Kidney glomerular epithelial cell (primary cell): ENCODE measurements at places on chromosomes 3 and 15.
A peak's percentile ranks its signal among the peaks of the same experiment; 100 is the strongest.

GRCh38 chr15:41977757-41978383, 5.5 kb upstream of the EHD4 start:
- no peak for DNase-seq

DNA sequence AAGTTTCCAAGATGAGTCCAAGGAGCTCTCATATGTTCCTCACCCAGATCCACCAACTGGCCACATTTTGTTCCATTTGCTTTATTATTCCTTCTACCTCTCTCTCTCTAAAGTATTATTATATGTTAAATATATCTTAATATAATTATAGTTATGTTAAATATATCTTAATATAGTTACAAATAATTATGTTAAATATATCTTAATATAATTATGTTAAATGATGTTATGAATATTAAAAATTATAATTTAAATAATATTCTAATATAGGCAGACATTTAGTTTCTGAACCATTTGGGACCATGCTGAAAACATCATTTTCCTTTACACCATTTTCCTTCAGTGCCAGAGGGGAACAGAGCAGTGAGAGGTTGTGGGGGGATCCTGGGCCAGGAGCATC, 50.0 kb upstream of the MEX3B start:
- DNase-seq: no peak

GRCh38 chr15:82585072-82585471, 44.8 kb upstream of the RPS17 start:
- DNase-seq: peak; percentile 11

GRCh38 chr3:43998370-43998835, 243.3 kb upstream of the TOPAZ1 start:
- DNase-seq: peak; percentile 8

DNA sequence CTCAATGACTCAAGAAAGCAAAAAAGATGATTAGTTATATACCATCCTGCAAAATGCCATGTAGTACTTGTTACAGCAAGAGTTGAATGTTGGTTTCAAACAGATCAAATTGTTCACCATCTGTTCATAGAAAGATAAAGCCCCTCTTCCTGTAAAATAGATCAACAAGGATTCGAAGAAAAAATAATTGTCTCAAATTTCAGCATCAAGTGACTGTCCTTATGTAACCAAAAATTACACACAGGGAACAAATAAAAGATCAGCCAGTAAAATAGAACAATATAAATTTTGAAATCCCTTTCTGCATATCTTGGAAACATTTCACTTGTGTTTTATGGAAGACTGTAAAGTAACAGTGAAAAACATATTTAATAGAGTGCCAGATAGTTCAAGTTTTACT, 165.1 kb upstream of the STAC start:
- no peak for DNase-seq

DNA sequence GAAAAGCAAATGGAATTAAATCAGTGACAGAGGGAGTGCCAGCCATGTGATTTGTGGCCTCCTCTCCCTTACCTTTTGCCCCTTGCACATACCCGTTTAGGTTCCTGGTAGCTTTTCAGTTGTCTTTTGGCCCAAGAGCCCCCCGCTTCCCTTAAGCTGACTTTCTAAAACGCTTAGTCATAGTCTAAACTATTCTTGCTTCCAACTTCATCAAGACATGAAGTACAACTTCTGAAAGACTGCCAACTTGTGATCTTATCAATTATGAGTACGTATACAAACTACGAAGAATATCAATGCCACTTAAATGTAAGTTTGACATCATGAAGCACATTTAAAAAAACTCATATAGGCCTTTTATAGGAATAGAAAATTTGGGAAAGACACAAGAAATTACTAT, 61.9 kb downstream of the EIF3J start:
- no peak for DNase-seq

DNA sequence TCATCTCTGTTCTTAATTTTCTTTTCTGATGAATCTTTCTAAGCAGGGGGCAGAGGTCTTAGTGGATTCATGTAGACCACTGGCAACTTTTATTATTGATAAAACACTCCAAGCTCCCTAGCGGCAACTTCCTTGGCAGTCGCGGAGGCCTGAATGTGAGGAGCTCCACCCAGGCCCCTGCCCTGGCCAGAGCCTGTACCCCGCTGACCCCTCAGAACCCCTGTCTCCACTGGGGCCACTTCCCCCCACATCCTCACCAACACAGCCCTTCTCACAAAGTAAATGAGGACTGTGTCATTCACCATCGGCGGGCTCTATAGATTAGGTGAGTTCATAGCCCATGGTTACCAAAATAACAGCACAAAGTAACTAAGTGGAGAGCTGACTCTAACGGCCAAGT, 111.6 kb downstream of the TPRA1 start:
- DNase-seq: no peak

- no peak for DNase-seq
These were observed 1030.8 kb upstream of the CFAP20DC start for GRCh38 chr3:60080648-60081047.

- no peak for DNase-seq
These were observed 101.3 kb upstream of the ATP11B start for GRCh38 chr3:182692021-182692420.

DNA sequence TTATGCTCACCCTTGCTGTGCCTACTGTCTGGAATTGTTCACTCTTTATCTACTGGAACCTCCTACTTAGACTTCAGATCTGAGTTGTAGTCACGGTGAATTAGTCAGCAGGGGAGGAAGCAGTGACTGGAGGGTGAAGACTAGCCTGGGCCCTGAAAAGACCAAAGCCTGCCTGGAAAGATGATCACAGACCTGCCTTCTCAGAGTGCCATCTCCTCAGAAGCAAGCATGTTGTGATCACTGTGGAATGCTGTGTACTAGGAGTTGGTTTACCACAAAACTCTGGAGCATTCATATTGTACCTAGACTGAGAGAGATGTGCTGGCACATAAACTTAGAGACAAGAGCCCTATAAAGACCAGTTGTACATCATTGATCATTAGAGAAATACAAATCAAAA, 100.7 kb upstream of the SCN10A start:
- peak; percentile 6 for DNase-seq

DNA sequence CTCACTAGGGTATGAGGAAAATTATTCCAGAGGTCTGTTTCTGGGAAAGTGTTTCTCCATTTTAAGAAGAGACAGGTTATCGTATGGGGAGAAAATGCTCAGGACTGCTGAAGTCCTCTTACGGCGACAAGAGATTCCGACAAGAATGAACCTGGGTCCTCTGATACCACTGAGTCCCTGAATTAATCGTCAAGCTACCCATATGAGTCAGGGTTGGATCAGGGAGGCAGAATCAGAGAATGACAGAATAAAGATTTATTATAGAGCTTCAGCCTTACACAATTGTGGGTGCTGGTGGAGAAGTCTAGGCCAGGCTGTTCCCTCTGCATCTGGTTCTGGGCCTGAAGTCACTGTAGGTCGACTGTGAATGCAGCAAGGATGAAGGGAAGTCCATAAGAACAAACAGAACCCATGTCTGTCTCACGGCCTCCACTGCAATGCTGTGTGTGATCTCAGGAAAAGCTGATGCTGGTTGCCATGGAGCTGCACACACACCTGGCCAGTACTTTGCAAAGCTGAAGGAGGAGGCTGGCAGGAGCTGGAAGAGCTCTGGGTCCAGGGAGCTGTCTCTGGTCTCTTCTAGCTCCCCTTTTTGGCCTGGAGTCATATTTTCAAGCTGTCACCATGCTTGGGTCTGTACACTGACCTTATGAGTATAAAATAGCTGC, 83.9 kb downstream of the HHLA2 start:
- no peak for DNase-seq

DNA sequence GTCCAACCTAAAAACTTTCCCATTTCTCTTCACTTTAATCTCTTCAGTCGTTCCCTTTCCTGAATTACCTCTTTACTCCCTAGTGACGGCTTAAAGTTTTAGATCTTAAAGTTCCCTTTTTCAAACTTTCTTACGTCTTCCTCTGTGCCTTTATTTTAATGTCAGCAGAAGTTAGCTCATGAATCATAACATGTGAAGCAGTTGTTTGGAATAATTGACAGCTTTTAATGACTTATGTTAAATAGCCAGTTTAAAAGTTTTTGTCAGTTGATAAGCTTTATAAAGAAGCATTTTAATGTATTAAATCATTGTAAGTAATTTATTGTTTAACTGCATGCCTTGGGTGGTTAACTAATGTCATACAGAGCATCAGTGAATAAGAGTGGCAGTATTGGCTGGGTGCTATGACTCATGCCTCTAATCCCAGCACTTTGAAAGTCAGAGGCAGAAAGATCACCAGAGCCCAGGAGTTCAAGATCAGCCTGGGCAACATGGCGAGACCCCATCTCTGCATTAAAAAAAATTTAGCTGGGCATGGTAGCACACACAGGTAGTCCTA, 33.9 kb downstream of the PIK3CA start:
- no peak for DNase-seq

- no peak for DNase-seq
These were observed 385.7 kb upstream of the NR2F2 start for GRCh38 chr15:95944661-95945255.

DNA sequence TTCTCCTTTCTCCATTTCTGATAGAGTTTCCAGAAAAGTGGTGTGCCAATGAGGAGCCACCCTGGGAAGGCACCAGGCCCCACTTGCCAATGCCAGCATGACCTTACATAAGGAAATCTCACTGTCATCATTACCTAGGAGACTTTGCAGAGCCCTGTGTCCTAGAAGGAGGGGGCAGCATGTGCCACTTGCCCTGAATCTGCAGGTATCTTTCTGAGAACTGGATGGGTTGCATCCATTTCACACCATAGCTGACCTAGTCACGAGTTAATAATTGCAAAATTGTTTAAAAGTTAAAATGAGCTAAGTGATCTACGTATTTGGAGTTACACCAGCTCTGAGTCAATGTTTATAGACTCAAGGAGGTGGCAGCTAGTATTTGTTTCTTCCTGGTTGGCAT, 14.3 kb downstream of the CA12 start:
- DNase-seq: peak; percentile 75

- no peak for DNase-seq
These were observed 28.6 kb downstream of the PAQR9 start for GRCh38 chr3:142934887-142935269.

DNA sequence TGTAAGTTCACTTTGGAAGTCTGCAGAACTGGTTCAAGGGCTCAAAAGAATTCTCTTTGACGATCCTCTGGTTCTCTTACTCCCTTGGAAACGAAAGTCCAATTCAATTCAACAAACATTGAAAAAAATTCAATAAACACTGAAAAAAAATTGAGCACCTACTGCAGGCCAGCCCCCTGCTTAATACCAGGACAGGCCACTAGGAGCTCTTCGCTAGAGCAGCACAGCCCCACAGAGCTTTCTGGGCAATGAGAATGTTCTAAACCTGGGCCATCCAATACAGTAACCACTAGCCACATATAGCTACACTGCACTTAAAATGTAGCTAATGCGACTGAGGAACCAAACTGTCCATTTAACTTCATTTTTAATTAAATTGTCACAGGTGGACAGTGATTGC, 50.4 kb upstream of the DCLK3 start:
- no peak for DNase-seq

GRCh38 chr3:167816953-167817352, 81.4 kb downstream of the SERPINI1 start:
- DNase-seq: no peak

- no peak for DNase-seq
These were observed 112.7 kb downstream of the OXSM start for GRCh38 chr3:25902586-25902985.

- no peak for DNase-seq
These were observed 44.9 kb upstream of the TMC3 start for GRCh38 chr15:81418891-81419290.

DNA sequence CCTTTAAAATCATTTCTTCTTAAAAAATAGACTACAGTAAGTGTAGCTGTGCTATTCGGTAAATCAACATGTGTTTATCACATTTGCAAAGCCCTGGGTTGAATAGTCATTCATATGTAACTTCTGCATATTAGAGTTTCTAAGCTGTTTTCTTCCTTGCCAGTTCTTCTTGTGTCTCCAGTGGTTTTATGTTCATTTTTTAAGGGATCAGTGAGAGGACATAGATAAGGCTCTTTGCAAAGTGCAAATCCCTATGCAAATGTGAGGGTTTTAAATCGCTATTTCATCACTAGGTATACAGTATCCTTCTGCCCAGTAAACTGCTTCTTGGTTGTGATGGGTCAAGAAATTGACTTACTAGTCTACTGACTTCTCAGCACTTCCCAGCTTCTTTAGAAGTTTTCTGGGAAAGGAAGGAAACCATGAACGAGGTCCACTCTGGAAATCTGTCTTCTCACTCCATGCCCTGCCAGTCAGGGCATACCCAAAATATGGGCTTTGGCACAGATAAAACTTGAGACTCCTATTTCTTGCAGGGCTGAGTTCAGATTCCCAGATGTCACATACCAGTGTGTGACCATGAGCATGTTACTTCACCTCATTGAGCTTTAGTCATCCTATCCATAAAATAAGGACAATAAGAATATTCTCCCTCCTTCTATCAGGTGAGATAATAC, 38.8 kb upstream of the ADAMTS9 start:
- DNase-seq: no peak

DNA sequence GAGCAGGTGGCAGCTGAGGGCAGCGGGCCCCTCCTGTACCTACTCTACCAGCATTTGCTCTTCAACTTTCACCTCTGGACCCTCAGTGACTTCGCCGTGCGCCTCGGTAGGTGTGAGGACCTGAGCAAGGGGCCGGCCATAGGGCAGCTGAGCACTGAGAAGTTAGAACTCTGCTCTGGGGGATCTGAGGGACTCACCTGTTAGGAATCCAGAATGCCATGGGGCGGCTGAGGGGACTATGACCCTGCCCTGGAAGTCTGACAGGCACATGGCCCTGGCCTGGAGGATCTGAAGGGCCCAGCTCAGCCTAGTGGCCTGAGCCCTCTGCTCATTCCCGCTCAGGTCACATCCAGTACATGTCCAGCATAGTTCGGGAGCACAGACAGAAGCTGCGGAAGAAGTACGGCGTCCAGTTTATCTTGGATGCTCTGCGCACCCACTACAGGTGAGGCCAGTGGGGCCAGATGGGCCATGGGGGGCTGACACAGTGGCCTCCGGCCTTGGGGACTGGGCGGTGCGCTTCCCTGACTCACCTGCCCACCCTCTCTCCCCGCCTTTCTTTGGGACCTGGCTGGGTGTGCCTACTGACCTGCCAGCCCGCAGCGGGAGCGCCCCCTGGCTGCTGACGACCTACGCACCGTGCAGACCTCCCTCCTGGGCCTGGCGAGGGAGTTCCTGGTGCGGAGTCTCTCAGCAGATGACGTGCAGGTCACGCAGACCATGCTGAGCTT, 18.8 kb downstream of the NBEAL2 start:
- no peak for DNase-seq

DNA sequence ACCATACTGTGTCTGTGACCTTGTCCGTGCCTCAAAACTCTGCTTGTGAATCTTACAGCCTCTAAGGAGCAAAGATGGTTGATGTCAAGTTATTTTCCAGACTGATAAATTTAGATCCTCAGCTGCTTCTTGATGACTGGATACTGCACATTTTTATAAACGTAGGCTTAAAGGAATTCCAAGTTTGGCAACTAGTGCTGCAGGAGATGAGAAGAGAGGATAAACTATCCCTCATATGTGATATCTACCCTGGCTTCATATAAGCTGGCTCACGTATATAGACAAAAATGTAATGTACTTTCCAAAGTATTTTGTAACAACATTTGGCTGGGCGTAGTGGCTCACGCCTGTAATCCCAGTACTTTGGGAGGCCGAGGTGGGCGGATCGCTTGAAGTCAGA, 89.6 kb downstream of the GMPS start:
- DNase-seq: no peak

GRCh38 chr15:74315626-74316025, 51.8 kb downstream of the CYP11A1 start:
- DNase-seq: no peak
